ENCODE measurements at places on chromosomes 13 and 19.

DNA sequence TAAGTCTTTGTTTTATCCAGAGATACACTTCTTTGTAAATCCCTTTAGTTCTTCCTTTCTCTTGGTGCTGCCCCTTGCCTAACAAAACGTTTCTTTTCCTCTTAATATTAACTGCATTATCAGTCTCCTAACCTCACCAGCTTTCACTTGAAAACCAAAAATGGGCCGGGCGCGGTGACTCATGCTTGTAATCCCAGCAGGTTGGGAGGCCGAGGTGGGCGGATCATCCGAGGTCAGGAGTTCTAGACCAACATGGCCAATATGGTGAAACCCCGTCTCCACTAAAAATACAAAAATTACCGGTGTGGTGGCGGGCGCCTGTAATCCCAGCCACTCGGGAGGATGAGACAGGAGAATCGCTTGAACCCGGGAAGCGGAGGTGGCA lies 329.8 kb upstream of the MIR17HG start:
- DNase-seq = no peak

GRCh38 chr19:29844891-29845573 lies 33.2 kb downstream of the CCNE1 start:
- DNase-seq = peak; percentile 83

GRCh38 chr19:6952956-6953355 lies 65.6 kb downstream of the ADGRE1 start:
- DNase-seq = no peak

- DNase-seq = no peak
These were observed 58.7 kb upstream of the KLF5 start for GRCh38 chr13:73000027-73000674.

DNA sequence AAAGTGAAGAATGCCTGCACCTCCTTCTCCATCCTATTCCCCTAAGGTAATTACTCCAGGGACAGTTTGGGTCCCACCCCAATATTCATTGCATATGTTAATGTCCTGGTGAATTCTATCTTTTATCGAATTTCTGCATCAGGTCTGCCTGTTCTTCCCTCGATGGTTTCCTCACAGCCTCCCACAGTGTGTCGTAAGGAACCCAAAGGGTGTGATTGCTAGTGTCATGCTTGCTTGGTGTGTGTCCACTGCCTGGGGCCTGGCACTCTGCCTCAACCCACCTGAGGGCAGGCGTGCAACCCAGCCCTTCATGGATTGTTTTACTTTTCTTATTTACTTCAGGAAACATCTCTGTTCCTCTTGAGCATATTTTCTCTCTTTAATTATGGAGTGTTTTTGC lies 60.2 kb upstream of the CYSLTR2 start:
- DNase-seq = no peak

- DNase-seq = no peak
These were observed 454.9 kb downstream of the LMO7 start for GRCh38 chr13:76091076-76091475.

DNA sequence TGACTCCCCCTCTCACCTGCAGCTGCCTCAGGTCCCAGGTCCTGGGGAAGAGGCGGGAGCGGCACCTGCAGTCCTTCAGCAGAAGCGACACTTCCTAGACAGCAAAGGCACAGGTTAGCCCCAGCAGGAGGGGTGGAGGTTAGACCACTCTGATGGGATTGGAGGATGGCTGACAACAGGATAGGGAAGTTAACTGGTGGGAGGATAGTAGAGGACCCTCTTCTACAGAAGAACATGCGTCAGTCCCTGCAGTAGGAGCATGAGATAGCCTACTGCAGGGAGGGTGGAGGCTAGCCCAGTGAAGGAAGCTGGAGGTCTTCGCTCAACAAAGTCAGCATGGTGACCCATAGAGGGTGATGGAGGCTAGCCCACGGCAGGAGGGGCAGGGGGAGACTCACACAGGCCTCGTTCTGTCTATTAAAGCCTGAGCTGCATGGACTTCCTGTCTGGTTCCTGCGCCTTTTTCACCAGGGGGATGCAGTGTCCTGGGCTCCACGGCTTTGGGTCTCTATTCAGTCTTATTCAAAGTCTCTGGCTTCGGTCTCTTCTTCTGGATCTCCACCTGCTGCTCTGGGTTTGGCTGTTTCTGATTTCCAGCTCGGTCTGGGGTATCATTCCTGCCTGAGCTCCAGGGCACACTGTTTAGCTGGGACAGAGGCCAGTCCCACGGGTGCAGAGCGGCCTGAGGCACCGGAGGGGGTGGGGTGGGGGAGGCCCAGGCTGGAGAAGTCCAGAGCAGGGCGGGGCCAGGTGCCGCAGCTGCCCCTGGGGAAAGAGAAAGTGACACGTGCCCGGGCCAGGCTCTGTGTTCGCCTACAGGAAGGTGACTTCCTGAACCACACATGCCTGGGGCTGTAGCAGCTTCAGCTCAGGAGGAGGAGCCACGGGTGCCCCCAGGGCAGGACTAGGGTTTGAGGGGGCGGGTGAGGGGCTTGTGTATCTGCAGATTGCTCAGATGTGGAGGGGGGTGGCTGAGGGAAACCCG lies 7.3 kb downstream of the IFNL3 start:
- no peak for DNase-seq

DNA sequence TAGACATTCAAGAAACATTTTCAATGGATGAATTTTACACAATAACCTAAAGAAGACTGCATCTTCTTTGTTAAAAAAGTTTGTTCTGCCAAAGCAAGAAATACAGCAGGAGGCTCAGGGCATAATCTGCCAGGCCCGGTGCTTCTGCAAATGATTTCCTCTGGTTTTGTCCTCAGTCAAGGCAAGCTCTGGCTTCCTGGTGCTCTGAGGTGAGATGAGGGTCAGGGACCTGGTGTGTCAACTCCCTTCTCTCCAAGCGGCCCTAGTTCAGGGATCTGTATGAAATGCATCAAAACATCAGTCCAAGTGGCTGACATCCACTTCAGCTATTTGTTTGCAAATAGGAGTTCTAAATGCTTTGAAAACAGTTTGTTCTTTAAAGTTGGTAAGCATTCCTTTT lies 31.6 kb downstream of the LACC1 start:
- DNase-seq = no peak

DNA sequence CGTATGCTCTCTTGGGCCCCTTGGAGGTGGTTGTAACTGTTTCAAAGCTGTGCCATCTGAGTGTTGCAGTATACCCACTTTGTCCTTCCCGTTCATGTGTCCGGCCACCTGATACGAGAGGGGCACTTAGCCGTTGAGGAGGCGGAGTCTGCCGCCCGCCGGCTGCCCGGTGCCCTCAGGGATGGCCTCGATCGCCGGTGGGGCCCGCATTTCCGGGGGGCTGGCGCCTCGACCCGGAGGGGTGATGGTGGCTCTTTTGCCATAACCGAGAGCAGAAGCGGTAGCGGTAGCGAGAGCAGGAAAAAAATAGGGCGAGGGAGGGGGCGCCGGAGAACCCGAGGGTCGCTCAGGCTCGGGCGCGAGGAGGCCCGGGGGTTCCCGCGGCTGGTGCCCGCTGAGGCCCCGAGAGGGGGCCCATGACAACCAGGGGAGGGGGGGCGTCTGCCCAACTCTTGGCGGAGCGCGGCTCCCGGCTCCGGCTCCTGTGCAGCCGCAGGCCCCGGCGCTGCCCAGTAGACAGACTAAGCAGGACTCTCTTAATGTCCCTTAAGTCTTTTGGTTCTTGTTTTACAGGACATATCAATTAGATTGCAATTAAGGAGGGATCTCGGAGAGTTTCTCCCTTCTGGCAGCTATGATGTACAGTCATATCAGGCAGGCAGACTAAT lies 342.7 kb upstream of the SGCG start:
- DNase-seq = no peak

GRCh38 chr19:38022791-38023670 lies 116.0 kb downstream of the SIPA1L3 start:
- DNase-seq = no peak

DNA sequence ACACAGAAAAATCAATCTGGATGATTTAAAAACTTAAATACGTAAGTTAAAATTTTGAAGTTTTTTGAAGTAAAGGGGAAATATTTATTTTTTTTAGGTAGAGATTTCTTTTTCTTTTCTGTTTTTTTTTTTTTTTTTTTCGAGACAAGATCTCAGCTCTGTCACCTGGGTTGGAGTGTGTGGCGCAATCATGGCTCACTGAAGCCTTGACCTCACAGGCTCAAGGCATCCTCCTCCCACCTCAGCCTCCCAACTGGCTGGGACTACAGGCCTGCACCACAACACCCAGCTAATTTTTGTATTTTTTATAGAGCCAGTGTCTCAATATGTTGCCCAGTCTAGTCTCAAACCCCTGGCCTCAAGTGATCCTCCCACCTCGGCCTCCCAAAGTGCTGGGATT lies 120.4 kb upstream of the CLDN10 start:
- no peak for DNase-seq

DNA sequence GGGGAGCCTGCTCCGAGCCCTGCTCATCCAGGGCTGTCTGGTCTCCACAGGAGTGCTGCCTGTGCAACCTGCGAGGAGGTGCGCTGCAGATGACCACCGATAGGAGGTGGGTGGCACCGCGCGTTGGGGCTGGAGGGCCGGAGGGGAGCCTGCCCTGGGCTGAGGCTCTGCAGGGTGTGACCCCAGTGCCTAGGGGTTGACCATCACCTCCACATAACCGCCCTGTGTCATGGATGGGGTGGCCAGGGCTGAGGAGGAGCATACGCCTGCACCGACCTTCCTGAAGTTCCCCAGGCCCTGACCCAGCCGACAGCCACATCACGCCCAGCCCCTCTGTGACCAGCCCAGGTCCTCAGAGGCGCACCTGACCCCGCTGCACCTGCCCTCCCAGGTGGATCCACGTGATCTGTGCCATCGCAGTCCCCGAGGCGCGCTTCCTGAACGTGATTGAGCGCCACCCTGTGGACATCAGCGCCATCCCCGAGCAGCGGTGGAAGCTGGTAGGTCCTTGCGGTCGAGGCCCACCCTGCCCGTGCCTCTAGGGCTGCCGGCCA lies 168.7 kb downstream of the KDM4B start:
- no peak for DNase-seq

DNA sequence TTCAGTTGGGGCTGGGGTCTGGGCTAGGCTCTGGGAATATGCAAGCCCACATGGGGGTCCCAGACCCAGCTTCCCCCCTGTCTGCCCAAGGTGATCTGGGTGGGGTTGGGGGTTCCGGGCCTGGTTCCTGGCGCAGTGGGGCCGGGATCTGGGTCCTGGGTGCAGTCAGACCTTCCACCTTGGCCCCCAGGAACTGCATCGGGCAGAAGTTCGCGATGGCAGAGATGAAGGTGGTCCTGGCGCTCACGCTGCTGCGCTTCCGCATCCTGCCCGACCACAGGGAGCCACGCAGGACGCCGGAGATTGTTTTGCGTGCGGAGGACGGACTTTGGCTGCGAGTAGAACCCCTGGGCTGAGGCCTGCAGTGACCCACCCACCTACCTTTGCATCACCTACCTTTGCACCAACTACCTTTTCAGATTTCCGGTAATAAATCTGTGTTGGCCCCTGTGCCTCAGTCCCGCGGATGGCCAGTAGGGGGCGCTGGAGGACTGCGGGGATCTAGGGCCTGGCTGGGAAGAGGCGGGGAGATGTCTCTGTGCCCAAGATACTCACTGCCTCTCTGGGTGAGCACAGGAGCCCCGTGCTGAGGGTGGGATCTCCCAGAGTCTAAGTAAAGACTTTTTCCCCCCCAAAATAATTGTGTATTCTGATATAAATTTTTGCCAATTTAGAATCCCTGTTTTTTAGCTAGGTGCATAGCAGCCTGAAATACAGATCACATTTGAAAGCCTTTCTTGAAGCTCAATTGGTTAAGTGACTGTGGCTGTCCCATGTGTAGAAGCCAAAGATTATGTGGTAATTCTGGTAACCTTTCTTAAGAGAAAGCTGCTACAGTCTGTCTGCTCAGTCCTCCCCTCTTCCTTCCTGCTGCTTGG lies 11.5 kb upstream of the CYP4F3 start:
- DNase-seq = no peak

GRCh38 chr19:48990400-48990799 lies 2.7 kb downstream of the GYS1 start:
- DNase-seq = no peak

GRCh38 chr13:105991622-105992277 lies 543.7 kb downstream of the EFNB2 start:
- DNase-seq = no peak

Data from NCI-H1417 treated with DMSO at 0.1 percent for 48 hours (cell line).